ENCODE measurements at places on chromosomes 16 and 17.
A peak's percentile ranks its signal among the peaks of the same experiment; 100 is the strongest.

DNA sequence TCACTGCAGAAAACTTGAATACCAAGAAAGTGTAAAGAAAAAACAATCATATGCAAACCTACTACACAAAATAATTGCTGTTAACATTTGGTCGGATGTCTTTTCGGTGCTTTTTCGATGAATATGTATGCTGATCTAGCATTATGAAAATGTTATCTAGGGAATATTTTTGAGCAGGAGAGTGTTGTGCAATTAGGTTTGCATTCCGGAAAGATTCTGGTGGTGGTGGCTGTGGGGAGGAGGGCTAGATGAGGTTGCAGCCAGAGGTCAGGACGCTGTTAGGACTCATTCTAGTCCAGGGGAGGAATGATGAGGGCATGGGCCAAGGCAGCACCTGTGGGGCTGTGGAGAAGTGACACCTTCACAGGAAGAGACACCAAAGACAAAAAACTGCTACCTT lies 258.0 kb upstream of the ASIC2 start:
- no peak for DNase-seq

- no peak for DNase-seq
Observed at GRCh38 chr16:10995565-10995964, 51.2 kb downstream of the CLEC16A start.

- no peak for DNase-seq
Observed at GRCh38 chr16:82363026-82363816, 193.2 kb upstream of the MPHOSPH6 start.

DNA sequence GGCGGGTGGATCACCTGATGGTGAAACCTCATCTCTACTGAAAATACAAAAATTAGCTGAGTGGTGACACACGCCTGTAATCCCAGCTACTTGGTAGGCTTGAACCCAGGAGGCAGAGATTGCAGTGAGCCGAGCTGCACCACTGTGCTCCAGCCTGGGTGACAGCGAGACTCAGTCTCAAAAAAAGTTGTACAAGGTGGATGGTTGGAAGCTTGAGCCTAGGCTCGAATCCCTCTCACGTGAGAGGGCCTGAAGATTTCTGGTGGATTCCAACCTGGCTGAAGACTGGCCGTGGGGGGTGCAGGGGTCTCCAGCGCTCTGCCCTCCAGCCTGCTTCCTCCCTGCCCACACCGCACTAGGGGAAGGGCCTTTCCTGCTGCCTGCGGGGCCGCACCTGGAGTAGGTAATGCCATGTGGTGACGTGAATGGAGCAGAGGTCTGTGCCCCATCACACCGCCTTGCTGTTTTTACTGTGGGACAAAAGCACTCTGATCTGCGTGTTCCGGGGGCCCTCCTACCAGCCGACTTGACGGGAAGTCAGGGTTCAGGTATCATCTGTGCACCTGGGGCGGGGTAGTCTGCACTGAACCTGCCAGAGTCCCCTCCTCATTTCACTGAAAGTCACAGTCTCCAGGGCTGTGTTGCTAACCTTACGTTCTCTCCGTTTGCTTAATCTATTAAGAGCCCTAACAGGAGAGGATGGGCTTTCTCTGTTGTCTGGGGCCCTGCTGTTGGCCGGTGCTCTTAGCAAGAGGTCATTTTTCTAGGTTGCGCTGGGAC lies 4.2 kb downstream of the RPL13 start:
- no peak for DNase-seq

DNA sequence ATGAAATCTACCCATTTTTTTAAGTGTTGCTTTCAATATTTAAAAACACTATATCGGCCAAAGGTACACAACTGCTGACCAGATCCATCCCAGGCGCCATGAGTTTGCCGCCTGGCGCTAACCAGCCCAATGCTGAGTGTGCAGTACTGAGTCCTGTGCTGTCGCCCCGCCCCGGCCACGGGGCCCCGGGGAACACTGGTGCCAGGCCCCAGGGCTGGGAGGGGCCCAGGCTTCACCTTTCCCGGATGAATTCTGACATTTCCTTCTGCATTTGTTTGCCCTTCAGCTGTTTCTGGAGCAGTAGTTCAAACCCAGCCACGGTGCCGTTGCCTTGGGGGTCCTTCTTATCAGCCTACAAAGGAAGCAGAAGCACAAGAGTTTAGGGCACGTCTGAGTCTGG lies 37.8 kb upstream of the RCVRN start:
- DNase-seq: no peak

DNA sequence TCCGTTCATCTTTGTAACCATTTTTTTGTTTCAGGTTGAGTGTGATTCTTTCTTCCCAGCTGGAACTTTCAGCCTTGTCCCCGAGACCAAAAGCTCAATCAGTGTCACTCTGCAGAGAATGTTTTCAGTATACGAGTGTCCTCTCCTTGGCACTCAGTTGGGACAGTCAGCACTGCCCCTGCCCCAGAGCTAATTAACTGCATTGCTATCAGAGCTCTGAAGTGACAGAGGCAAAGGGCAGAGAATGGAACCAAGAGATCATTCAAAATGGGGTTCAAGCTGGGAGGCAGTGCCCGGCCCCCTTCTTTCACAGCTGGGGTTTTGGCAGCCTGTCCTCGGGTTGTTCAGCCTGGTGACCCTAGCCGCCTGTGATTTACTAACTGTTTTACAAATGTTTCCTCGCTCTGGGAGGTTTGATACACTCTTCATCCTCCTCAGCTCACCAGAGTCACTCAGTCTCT lies 195.9 kb upstream of the TBX2 start:
- DNase-seq: no peak

DNA sequence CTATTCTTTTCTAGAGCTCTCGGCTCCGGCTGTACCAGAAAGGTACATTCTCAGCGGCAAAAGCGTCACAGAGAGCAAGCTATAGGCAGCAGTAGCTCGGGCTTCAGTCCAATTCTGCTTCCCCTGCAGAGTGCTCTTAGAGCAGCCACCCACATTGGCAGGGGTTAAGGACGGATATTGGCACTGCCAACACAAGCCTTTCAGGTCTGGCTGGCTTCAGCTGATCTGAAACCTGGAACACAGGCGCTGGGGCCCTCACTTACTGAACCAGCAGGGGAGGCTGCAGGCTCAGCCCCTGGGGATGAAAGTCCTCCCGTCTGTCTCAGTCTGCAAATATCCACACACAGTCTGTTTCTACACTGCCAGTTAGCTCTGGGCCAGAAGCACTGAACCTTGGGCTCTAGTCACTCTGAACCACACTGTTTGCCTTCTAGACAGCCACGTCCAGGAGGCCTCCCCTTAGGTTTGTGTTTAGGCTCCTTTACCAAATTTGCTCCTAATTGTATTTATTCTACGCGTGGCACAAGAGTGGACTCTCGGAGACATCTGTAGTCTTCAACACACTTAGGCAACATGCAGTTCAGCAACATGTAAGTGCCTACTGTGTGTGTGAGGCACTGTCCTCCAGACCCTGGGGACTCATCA lies 40.1 kb downstream of the HIC1 start:
- DNase-seq: peak; percentile 32

DNA sequence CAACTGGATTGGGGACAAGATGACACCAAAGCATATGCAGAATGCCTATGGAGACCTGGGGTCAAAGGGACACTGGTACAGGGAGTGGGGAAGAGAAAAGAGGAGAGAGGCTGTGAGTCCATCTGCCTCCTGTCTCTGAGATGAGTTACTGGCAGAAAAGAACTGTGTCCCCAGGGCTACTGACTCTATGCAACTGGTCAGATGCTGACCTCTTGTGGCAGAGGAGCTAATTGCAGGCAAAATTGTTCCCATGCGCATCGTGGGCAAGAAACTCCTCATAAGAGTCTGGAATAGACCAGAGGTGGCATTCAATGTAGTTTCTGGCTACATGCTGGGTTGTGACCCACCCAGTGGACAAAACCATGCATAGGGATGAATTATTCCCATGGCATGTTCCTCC lies 26.1 kb upstream of the MLKL start:
- no peak for DNase-seq

- DNase-seq: no peak
Observed at GRCh38 chr16:57479976-57480753, 6.1 kb downstream of the DOK4 start.

DNA sequence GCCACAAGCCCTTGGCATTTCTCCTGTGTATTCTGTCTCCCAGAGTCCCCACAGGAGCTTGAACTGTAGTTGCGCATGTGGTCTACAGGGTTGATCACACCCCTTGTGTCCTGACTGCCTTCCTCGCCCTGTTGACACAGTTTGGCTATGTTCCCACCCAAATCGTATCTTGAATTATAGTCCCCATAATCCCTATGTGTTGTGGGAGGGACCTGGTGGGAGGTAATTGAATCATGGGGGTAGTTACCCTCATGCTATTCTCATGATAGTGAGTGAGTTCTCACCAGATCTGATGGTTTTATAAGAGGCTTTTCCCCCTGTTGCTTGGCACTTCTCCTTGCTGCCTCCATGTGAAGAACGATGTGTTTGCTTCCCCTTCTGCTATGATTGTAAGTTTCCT lies 21.2 kb downstream of the ADAD2 start:
- DNase-seq: no peak

- no peak for DNase-seq
Observed at GRCh38 chr17:4569591-4569990, 9.2 kb upstream of the GGT6 start.

- no peak for DNase-seq
Observed at GRCh38 chr16:83245061-83245460, 562.7 kb upstream of the HSBP1 start.

DNA sequence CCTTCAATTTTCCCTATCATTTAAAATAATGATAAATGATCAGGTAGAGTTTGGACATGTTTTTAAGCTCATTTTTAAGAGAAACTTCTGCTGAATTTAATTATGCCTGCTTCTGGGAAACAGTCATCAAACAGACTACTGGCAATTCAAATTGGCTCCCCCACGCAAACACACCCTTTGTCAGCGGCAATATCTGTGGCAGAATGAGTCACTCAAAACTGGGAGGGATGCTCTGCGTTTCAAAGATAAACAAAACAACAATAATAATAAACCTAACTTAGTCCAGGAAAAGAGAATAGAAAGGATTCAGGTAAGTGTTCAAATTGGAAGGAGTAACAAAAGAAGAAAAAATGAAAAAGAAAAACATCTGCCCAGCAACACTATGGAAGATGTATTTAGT lies 108.1 kb upstream of the ERCC4 start:
- DNase-seq: no peak

GRCh38 chr17:72199256-72199655 lies 78.4 kb downstream of the SOX9 start:
- no peak for DNase-seq

- no peak for DNase-seq
Observed at GRCh38 chr17:47197821-47198220, 8.7 kb upstream of the CDC27 start.

GRCh38 chr16:34050787-34051320 lies 591.4 kb downstream of the TP53TG3F start:
- DNase-seq: no peak

DNA sequence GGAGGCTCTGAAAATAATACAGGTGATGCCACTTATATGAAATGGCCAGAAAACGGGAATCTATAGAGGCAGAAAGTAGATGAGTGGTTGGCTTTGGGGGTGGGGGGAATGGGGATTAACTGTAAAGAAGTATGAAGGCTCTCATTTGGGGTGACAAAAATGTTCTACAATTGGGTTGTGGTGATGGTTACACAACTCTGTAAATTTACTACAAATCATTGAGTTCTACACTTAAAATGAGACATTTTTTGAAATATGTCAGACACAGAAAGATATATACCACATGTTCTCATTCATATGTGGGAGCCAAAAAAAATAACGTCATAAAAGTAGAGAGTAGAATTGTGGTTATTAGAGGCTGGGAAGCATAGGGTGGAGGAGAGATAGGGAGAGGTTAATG lies 25.7 kb downstream of the ARHGAP17 start:
- peak; percentile 16 for DNase-seq

- no peak for DNase-seq
Observed at GRCh38 chr16:84412262-84412661, 43.9 kb downstream of the ATP2C2 start.

DNA sequence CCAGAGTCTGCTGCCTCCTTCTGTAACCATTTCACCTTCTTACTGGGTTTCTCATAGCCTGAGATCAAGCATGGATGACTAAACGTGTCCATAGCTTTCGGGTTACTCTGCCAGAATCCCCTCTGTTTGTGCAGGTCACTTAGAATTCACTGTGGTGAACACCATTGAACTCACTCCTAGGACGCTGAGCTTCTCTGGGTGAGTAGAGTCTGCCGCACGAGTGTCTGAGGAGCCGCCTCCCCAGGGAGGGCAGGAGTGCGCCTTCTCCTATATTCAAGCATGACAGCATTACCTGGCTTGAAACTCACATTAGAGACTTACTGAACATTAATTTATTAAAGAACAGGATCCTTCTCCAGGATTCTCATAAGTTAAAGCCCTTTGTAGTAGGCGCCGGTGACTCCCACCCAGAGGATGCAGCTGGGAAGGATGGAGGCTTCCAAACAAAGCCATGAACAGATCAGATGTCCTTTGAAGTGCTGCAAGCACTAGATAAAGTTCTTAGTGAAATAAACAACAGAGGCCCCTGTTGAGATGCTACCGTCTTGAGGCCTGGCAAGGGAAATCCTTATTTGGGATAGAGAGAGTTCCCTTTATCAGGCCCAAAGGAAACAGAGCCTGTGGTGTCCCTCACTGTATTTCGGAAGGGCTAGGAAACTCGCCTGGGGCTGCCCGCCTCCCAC lies 144.6 kb upstream of the PLCG2 start:
- no peak for DNase-seq

GRCh38 chr17:75457047-75457654 lies 716 bp downstream of the TMEM94 start:
- peak; percentile 45 for DNase-seq

DNA sequence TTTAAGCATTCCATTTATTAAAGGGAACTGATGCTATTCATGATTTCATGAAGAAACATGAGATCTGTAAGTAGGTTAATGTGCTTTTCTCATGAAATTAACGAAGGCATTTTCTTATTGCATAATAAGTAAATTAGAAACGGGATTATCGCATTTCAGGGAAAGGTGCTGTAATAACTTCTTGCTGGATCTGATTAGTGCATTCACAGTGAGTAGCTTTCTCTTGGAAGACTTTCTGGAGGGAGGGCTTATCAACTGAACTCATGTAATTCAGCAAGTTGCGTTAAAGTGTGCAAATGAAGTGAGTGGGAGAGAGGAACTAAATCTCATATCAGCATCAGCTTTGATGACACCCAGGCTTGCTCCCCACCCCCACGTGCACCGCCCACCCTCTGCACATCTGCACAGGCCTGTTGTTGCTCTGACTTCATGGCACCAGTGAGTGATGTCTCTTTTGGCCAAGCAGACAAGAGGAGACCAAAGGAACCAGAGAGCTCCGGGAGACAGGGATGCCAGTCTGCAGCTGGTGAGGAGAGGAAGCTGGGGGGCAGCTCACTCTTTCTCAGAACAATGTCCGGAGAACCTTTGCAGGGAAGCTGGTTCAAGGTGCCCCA lies 26.3 kb upstream of the GAS7 start:
- no peak for DNase-seq

DNA sequence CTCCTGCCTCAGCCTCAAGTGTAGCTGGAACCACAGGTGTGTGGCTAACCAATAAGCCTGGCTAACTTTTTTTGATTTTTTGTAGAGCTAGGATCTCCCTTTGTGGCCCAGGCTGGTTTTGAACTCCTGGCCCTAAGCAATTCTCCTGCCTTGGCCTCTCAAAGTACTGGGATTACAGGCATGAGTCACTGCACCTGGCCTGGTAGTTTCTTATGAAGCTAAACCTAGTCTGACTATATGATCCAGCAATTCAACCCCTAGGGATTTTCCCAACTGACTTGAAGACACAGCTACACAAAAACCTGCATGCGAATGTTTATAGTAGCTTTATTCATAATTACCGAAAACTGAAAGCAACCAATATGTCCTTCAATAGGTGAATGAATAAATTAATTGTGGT lies 176.2 kb upstream of the IRX3 start:
- no peak for DNase-seq
